Mucosa of descending colon (tissue), 3 donors: ENCODE measurements at places on chromosomes 2 and 18. TPM values are rescaled to one million over a fixed set of nuclear protein-coding genes. Genes with fewer than 3 reads are reported as not detected.

The ATG9A gene
- total RNA-seq: 51.9 TPM

- no peak for DNase-seq
Observed at GRCh38 chr2:38386821-38387220, 9.7 kb upstream of the ATL2 start.

DNA sequence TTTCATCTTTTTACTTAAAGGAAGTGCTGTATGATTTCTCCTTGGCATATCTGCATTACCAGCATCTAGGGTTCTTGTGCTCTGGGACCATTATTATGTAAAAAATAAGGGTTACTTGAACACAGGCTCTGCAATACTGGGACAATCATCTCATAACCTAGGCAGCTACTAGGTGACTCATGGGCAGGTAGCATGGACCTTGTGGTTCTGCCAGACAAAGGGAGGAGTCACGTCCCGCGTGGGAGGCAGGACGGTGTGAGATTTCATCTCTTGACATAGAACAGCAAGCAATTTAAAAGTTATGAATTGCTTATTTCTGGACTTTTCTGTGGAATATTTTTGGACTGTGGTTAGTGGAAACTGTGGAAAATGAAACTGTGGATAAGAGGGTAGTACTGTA lies 34.1 kb downstream of the ASAP2 start:
- no peak for DNase-seq

DNA sequence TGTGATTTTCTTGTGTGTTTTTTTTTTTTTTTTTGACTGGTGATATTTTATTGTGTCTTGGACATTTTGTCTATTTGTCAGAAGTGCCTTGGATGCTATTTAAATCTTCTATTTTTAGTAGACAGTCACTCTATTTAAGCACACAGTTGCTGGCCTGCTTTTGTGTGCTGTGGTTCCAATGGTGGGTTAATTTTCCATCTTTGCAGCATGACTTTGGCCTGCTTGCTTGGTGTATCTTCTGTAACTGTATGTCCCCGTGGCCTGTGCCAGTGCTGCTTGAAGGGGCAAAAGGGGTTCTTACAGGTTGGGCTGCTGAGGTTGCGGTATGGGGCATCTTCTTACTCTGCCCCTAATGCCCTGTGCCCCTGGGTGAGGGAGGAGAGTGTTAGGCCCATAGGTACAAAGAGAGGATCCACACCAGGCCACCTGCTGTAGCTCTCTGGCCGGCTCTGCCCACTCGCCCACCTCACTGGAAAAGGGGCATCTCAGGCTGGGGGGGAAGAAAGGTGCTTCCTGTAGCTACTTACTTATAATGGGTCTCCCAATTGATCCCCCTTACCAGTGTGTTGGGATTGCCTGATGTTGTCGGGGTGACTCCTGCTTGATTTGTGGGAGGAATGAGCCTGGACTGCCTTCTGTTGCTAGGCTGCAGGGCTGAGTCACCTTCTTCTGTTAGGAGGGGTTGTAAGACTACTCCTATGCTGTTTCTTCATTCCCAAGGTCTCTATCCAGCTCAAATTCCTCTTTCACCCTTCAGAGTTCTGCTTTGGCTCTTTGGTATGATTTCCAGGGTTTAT lies 490.0 kb upstream of the HS6ST1 start:
- DNase-seq: no peak
